ENCODE measurements at places on chromosomes 13 and 19.
A peak's percentile ranks its signal among the peaks of the same experiment; 100 is the strongest.

DNA sequence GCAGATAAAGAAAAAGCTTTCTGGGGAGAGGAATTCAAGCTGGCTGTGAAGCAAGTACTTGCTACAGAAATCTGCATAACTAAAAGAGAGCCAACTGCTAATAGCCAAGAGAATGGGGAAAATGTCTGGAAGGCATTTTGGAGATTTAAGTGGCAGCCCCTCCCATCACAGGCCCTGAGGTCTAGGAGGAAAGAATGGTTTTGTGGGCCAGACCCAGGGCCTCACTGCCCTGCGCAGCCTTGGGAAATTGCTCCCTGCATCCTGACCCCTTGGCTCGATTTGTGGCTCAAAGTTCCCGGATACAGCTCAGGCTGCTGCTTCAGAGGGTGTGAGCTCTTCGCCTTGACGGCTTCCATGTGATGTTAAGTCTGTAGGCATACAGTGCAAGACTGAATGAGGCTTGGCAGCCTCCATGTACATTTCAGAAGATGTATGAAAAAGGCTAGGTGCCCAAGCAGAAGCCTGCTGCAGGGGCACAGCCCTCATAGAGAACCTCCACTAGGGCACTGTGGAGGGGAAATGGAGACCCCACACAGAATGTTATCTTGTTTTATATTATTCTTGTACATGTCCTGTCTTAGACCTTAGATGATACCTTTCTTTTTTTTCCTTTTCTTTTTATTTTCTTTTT is 34.4 kb downstream of the MZT1 start:
- no peak for DNase-seq

DNA sequence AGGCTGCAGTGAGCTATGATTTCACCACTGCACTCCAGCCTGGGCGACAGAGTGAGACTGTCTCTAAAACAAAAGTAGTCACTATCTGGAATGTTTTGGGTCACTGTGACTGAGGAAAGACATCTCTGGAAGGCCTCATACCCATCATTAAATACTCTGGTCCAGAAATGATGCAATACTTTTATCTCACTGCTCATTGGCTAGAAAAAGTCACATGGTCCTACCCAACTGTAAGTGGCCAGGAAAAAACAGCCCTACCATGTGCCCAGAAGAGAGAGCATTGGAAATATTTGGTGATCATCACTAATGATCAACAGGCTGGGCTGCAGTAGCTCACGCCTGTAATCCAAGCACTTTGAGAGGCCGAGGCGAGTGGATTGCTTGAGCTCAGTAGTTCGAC is 29.8 kb downstream of the PNPLA6 start:
- DNase-seq: no peak

DNA sequence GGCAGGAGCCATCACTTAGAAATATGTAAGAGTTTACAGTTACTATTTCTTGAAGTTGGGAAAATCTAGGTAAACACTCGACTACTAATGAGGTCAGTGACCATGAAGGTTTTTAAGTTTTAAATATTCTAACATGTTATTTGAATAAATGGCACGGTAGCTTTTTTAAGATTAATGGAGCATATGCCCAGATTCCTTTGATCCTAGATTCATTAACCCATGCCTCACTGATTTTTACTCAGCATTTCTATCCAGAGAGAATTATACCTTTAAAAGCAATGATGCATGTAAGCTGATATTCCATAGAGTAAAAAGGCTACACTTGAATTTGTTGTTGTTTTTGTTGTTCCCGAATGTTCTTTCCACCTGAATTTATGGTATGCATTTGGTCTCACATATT is 541.4 kb downstream of the DACH1 start:
- no peak for DNase-seq

- DNase-seq: peak; percentile 35
Measured at GRCh38 chr13:113917096-113917495, 53.2 kb upstream of the GAS6 start.

GRCh38 chr13:48731957-48732569 is 78.3 kb downstream of the CYSLTR2 start:
- DNase-seq: no peak

DNA sequence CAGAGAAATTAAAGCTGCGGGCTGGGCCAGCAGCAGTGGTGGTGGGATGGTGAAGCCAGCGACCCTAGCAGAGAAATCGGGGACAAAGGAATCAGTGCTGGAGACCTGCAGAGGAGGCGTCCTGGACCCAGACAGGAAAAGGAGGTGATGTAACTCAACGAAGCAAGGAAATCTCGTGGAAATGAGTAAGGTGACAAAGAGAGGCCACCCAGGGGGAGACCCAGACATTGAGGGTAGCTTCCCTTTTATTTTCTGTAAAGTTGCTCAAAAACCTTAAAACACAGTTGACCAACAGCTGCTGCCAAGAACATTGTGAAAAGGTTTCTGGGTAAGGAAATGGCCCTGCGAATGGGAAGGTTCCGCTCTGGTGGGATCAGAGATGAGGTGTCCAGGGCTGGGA is 13.3 kb upstream of the RETN start:
- DNase-seq: no peak

DNA sequence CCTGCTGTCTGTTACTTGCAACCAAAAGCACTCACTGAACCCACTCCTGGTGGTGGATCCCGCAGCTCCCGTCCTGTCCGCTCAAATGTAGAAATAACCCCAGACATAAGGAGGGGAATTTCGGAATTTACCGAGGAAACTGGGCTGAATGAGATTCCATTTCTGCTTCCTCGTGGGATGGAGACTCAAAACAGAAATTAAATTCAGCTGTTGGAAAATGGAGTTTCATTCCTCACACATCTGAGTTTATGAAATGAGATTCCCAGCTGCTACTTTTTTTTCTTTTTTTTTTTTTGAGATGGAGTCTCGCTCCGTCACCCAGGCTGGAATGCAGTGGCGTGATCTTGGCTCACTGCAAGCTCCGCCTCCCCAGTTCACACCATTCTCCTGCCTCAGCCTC is 44.3 kb downstream of the COLGALT1 start:
- no peak for DNase-seq

GRCh38 chr19:33464010-33464732 is 57.4 kb downstream of the PEPD start:
- no peak for DNase-seq

DNA sequence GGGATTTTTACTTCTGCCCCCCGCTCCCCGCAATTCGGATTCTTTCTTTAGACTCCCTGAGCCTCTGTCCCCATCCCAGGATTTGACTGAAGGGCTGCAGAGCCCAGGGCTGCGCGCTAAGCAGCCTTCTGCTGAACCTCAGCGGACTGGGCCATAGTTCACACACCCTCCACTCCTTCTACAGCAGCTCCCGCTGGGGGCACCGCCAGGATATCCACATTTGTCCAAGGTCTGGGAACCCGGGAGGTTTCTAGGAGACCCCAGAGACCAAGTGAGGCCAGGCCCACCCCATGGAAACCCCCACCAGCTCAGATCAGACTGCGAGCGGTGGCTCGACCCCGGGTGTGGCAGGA is 463.3 kb downstream of the ITGBL1 start:
- DNase-seq: no peak

DNA sequence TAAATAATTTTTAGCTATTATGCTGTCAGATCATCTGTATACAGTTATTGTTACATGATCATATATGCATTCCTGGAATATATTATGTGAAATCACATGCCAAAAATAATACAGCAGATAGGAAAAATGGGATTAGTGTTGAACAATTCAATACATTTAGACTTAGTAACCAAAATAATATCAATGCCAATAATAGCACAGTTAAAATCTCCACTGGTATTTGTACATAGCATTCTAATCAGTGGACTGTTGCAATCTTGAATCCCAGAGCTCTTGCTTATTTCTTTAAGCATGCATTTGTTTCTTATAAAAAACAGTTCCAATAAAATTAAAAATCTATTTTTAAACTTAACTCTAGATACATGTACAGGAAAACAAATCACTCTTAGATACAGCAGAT is 2772.2 kb downstream of the PCDH9 start:
- no peak for DNase-seq

DNA sequence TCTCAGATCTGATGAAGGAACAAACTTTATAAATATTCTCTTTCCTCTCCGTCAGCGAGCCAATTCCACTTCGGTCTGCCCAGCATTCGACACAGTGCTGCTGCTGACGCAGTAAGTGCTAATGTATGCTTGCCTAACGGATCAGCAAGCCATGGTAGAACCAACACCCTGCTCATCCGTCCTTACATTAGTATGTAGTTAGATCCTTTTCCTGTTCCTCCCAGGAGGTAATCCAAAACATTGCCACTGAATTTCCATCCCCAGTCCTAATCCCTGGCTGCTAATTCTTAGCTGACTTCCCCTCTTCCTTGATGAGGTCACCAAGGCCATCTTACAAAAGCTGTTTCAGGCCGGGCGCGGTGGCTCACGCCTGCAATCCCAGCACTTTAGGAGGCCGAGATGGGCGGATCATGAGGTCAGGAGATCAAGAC is 88.0 kb downstream of the STARD13 start:
- DNase-seq: no peak

DNA sequence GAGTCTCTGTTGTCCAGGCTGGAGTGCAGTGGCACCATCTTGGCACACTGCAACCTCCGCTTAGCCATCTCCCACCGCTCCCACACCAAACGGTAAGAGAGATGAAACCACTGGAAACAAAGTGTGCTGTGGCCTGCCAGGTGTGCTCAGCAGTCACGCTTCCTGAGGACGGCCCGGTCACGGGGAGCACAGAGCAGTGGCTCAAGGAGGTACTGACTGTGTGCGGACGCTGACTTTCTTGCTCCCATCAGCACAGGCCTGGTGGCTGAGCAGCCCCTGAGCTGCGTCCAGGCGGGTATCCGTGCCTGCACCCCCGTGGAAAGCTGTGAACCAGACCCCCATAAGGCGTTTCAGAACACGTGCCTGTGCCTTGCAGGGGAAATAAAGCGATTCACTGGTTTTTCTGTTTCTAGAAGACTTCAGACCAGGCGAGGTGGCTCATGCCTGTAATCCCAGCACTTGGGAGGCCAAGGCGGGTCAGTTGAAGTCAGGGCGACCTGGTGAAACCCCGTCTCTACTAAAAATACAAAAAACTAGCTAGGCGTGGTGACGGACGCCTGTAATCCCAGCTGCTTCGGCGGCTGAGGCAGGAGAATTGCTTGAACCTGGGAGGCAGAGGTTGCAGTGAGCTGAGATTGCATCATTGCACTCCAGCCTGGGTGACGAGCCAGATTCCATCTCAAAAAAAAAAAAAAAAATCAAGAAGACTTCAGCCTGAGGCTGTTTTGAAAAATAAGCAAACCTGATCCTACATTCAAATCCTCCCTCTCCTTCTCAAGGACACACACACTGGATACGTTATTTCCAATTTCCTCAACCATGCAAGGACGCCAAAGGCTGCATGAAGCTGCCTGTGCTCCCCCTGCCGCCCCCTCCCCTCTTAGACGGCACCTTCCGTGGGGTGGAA is 25.5 kb downstream of the ADPRHL1 start:
- no peak for DNase-seq

GRCh38 chr19:51772977-51773376 is 12.0 kb downstream of the FPR2 start:
- DNase-seq: no peak

GRCh38 chr19:49431330-49431749 is 6.2 kb downstream of the GFY start:
- no peak for DNase-seq

- no peak for DNase-seq
Measured at GRCh38 chr13:91955546-91956355, 557.3 kb downstream of the GPC5 start.

DNA sequence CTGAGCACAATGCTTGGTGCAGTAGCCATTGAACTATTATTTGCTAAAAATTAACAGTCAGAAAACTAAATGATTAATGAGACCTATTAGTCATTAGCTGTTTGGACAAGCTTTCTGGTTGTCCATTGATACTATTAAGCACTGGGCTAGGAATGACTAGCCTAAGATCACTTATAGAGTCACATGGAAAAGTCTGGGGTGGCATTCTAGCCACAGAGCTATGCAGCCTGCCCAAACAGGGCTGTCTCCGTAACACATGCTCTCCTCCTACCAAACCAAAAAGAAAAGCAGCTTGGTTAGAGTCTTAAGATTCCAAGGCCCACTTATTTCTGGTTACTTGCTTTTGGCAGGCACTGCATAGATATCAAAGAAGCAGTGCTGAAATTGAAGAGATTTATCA is 193.5 kb upstream of the NBEA start:
- no peak for DNase-seq

GRCh38 chr19:4352701-4353121 is 9.3 kb downstream of the MPND start:
- no peak for DNase-seq

DNA sequence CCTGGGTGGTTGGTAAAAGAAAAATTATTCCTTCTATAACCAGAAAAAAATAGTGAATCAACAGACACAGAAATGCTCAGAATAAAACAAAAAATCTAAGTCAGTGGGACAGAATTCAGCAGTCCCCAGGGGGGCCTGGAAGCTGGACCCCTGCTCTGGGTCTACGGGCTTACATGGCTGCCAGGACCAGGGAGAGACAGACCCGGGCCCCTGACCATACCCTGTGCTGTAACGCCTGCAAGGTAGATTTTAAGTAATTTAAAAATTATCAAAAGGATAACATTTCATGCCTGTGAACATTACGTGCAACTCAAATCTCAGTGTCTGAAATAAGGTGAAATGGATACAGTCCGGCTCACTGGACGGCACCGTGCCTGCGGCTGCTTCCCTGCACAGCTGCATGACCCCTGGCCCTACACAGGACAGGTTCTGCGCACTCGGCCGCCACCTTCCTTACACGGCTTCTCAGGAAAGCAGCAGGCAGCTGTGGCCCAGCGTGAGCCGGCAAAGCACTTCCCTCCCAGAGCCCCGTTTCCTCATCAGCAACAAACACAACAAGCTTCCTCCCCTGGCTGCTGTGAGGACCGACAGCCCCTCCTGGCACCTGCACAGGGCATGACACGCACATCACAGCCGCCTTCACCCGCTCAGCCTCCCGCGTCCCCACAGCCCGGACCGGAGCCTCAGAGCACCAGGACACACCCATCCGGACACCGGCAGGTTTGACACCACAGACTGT is 22.2 kb downstream of the RASA3 start:
- peak; percentile 53 for DNase-seq

DNA sequence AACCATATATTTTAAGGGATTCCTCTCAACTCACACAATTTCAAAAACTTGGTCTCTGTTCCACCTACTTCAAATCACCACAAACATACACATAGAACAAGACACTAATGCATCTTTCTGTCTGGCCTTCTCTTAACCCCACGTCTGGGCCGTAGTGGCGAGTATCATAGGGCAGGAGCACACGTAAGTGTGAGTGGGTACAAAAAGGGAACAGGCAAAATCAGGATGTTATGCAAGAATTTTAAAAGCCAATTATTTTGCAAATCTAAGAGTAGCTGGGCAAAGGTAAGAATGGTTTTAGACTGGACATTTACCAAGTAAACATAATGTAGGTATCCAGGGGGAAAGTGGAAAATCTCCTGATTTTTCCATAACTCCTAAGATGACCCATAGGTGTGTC is 35.1 kb downstream of the MTMR6 start:
- no peak for DNase-seq

- no peak for DNase-seq
Measured at GRCh38 chr13:104522235-104523072, 1456.2 kb upstream of the SLC10A2 start.

DNA sequence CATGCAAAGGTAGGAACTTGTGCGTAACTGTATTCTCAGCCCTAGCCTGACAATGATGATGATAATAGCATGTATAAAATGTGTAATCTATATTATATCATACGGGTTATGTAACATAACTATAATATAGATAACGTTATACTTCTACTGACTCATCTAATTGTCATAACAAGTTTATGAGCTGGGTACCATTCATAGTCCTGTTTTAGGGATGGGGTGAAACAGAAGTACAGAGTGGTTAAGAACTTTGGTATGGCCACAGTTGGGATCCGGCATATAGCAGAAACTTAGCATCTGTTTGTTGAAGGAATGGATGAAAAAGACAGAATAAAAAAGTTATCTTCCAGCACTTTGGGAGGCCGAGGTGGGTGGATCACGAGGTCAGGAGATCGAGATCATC is 5.2 kb downstream of the CTU1 start:
- DNase-seq: no peak

Data from right forelimb (tissue), 1 donor.